Activated CD8-positive, alpha-beta memory T cell treated with anti-CD3 and anti-CD28 coated beads for 48 hours (primary cell): ENCODE measurements at places on chromosomes 12 and 14.

- no peak for DNase-seq
These were observed 129.0 kb upstream of the MED13L start for GRCh38 chr12:116406529-116406928.

GRCh38 chr12:131425112-131426075 lies 285.5 kb upstream of the SFSWAP start:
- no peak for DNase-seq

- DNase-seq: no peak
These were observed 2.5 kb downstream of the HNRNPA1 start for GRCh38 chr12:54282949-54283593.

DNA sequence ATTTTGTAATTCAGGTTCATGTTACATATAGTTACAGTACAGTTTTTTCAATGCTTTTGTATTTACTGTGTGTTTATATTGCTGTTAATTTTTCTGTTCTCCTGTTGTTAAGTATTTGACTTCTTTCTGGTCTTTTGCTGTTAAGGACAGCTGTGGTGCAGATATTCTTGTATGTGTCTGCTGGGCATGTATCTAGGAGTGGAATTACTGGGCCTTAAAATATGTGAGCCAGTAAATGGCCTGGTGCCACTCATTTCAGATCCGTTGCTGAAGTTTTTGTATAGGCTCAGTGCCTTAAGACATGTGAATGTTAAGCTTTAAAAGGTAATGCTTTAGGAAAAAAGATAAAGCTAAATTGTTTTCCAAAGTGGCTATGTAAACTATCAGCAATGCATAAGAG lies 87.3 kb downstream of the TTLL5 start:
- no peak for DNase-seq

DNA sequence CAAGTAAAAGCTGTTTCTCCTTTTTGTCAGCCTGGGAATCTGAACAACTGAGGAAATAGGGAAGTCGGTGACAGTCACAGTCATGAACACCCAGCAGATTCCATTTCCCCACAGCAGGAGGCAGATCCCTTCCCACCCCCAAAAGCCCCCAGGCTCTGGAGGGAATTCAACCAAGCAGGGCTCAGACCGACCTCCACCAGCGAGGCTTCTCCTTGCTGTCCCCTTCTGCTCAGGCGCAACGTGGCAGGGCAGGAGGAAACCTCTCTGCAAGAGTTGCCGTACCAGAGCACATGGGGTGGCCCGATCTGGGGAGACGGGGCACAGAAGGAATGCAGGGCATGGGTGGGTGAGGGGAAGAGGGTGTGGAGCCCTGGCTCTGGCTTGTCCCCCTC lies 319 bp downstream of the GALNT6 start:
- no peak for DNase-seq
